Tibial nerve (tissue), 4 donors: ENCODE measurements at places on chromosomes 6 and 20. TPM values are rescaled to one million over a fixed set of nuclear protein-coding genes. Genes with fewer than 3 reads are reported as not detected.

CALHM5 gene
- total RNA-seq = 4.8 TPM

SCRT2 gene
- not detected for total RNA-seq

DNA sequence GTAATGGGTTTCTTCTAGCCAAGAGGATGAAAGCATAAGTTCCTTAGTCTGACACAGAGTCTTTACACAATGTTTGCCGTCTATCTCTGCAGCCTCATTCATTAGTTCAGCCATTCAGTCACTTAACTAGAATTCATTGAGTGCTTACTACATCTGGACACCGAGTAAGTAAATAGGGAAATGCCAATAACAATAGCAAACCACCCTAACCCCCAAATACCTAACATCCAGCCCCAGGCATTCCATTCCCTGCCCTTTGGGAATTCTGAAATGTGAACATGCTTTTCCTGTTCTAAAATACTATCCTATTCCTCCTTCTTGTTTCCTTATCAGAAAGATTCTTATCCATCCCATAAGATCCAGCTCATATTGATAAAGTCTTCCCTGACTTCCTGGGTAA lies 277.6 kb upstream of the RNF217 start:
- H3K27me3 ChIP-seq = no peaks in the 10 kb centered on the region
- H3K4me3 ChIP-seq = no peak overlapping the region
- no peak overlapping the region for H3K27ac ChIP-seq
- DNase-seq = no peak
- no peaks in the 10 kb centered on the region for H3K4me1 ChIP-seq

DNA sequence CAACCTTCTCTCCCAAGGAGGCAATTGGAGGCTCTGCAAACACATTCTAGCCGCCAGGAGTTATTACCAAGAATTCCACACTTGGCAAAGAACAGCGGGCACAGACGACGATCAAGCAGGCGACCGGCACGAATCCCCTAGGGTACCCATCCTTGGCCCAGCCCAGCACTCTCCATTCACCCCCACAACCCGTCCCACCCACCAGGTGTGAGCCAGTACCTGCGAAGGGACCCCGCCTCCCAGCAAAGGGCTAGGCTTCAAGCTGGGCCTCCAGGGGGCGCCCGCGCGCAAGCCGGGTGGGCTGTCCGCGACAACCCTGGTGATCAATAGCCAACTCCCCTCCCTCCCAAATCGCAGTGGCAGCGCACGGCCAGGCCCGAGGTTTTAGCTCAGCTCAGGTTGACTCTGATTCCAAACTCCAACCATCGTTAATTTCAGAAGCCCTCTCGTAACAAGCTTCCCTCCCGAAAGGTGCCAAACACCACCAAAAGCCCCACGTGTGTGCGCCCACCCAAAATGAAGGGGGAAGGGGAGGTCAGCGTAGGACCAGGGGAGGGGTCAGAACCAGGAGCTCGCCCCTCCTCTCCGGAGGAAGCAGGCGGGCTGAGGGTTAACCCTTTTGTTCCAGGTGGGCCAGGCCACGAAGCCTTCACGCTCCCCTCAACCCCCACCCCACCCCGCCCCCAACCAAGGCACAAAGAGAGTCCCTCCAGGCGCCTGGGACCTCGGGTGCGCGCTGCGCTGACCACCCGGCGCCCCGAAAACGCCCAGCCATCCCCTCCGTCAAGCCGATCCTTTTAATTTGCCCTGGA lies 2.1 kb downstream of the SALL4 start:
- DNase-seq = peak; percentile 16
- peaks cover 26% of the 10 kb centered on the region for H3K4me1 ChIP-seq
- H3K36me3 ChIP-seq = no peaks in the 10 kb centered on the region
- H3K27me3 ChIP-seq = no peaks in the 10 kb centered on the region
- H3K4me3 ChIP-seq = peak overlapping the region; percentile 46

DNA sequence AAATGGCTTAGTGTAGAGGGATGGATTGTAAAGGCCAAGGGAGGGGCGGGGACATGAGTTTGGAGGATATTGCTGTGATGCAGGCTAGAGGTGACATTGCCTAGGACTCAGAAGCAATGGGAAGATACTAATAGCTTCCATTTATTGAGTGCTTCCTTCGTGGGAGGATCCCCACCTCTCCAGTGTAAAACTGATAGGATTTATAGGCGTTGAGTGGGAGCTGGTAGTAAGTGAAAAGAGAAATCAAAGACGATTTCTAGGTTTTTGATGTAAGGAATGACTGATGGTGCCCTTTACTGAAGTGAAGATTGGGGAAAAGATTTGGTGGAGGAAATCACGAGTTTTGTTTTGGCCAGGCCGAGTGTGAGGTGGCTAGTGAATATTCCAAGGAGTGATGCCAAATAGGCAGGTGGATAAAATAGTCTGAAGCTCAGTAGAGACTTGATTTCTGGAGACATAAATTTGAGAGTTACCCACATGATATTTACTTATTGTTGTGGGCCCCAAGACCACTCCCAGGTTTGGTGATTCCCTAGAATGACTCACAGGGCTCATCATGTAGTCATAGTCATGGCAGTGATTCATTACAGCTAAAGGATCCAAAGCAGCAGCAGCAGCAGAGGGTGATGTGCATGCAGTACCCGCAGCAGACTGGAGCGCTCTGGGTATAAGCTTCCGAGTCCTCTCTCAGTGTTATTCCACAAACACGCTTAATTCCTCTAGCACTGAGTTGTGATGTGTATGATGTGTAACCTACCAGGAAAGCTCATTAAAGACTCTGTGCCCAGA lies 10.2 kb downstream of the RPRD1B start:
- DNase-seq = no peak
- H3K27ac ChIP-seq = no peak overlapping the region
- no peak overlapping the region for H3K4me3 ChIP-seq
- no peaks in the 10 kb centered on the region for H3K36me3 ChIP-seq
- H3K27me3 ChIP-seq = no peaks in the 10 kb centered on the region

GRCh38 chr6:113187661-113188060 lies 669.5 kb upstream of the MARCKS start:
- no peaks in the 10 kb centered on the region for H3K36me3 ChIP-seq
- no peak for DNase-seq
- H3K4me1 ChIP-seq = peaks cover 16% of the 10 kb centered on the region
- no peaks in the 10 kb centered on the region for H3K27me3 ChIP-seq
- H3K27ac ChIP-seq = no peak overlapping the region

DNA sequence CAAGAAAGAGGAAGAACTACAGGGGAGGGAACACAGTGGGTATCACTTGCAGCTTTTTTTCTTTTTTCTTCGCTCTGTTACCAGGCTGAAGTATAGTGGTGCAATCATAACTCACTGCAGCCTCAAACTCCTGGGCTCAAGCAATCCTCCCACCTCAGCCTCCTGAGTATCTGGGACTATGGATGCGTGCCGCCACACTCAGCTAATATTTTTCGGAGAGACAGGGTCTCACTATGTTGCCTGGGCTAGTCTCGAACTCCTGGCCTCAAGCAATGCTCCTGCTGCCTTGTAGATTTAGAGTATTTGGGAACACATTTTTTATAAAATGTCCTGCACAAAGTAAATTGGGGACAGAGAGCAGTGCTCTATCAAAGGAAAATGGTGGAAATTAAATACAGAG lies 28.3 kb downstream of the PARD6B start:
- no peak overlapping the region for H3K4me3 ChIP-seq
- H3K27ac ChIP-seq = no peak overlapping the region
- H3K4me1 ChIP-seq = no peaks in the 10 kb centered on the region
- H3K36me3 ChIP-seq = no peaks in the 10 kb centered on the region
- no peaks in the 10 kb centered on the region for H3K27me3 ChIP-seq
- no peak for DNase-seq
